Stimulated activated CD8-positive, alpha-beta memory T cell treated with anti-CD3 and anti-CD28 coated beads, Interleukin-4, amount 100 ng/mL, for 4 hours (primary cell): ENCODE measurements at places on chromosomes 7 and 10.

GRCh38 chr10:34549953-34550352, 265.1 kb downstream of the PARD3 start:
- DNase-seq, result no peak

- DNase-seq, result no peak
Observed at GRCh38 chr7:30159163-30159562, 24.4 kb downstream of the MTURN start.

GRCh38 chr10:77603534-77603927, 34.1 kb downstream of the KCNMA1 start:
- no peak for DNase-seq

DNA sequence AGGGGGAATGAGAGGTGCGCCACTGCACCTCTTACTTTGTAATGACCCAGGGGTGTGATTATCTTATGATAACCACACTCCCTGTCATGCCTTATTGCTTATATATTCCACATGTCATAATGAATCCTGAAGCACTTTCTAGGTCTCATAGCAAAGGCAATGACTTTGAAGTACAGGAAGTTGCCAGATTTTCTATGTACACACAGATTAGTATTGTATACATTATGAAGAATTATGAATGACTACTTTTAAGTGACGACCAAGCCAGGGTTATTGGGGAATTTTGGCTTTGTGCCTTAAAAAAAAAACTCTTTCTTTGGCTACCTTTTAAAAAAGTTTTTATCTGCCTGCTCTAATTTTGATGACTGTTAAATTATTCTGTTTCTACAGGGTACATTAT, 269.6 kb downstream of the MDFIC start:
- no peak for DNase-seq

GRCh38 chr7:112580717-112581435, 100.1 kb downstream of the LSMEM1 start:
- DNase-seq, result no peak

DNA sequence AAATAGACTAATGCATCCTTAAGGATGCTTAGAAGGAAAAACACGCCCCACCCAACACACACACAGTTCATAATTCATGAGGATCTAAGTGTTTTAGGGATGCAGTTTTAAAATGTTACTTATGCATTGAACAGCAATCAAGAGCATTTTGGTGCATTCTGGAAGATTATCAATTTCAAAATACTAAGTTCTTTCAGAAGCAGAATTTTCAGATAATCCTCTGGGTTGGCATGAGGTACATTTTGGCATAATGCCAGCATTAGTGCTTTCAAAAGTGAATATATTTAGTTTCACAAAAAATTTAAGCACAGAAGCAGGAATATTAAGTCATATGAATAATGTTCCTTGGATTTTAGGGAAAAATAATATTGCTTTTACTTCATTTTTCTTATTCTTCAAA, 937.1 kb downstream of the REEP3 start:
- no peak for DNase-seq

- DNase-seq, result no peak
Observed at GRCh38 chr10:52020702-52021101, 293.4 kb upstream of the DKK1 start.

DNA sequence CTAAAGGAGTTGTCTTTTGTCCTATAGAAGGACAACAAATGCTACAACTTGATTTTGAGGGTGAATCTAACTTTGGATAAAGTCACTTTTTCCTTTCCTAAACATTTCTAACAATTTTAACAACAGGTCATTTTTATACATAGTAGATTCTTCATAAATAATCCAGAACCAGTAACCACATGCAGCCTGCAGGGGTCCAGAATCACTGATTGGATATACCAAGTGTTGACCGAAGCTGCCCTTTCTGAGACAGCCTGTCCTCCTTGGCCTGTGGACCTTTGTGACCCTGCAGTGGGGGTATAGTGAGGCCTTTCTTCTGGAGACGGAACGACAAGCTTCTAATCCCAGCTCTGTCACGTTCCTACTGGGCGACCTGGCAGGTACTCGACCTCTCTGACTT, 34.8 kb upstream of the LAMB4 start:
- DNase-seq, result no peak

DNA sequence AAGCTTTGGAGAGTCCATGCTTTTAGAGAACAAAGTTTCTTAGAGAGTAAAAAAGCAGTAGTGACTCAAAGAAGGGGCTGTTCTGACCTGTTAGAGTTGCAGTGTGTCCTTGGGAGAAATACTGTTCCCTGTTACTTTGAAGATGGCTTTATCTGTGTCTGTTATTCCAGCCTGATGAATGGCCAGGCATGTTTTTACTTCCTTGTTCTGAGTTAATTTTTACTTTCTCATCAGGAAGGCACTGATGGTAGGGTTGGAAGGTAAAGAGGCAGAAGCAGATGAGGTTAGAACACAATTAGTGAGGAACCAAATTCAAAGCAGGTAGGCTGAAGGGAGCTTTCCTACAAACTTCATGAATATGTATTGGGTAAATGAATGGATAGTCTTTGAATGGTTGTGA, 138.5 kb upstream of the PRKCQ start:
- DNase-seq, result no peak

DNA sequence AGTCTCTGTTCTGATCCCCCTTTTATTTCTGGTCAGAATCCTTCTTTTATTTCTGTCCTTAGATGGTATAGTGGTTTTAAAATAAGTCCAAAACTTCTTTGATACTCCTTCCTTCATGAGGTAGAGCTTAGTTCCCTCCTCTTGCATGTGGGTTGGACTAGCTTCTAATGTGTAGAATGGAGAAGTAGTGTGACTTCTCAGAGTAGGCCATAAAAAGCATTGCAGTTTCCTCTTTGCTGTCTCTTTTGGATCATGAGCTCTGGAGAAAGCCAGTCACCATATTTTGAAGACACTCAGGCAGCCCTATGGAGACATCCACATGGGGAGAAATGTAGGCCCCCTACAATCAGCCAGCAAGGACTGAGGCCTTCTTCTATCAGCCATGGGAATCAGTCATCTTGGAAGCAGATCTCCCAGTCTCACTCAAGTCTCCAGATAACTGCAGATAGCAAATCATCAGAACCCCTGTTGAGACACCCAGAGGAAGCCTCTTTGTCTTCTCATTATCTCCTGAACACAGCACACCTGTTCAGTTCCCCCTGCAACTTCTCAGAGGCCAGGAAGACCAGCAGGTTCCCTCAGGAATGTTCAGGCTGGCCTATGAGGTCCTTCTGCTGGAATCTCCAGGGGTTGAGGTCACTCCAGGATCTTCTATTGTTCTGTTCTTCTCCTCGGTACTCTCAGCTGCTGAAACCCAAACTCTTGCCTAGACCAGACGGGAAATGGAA, 511.9 kb upstream of the ZMIZ1 start:
- DNase-seq, result no peak

- DNase-seq, result no peak
Observed at GRCh38 chr7:155770241-155770640, 42.0 kb downstream of the SHH start.

DNA sequence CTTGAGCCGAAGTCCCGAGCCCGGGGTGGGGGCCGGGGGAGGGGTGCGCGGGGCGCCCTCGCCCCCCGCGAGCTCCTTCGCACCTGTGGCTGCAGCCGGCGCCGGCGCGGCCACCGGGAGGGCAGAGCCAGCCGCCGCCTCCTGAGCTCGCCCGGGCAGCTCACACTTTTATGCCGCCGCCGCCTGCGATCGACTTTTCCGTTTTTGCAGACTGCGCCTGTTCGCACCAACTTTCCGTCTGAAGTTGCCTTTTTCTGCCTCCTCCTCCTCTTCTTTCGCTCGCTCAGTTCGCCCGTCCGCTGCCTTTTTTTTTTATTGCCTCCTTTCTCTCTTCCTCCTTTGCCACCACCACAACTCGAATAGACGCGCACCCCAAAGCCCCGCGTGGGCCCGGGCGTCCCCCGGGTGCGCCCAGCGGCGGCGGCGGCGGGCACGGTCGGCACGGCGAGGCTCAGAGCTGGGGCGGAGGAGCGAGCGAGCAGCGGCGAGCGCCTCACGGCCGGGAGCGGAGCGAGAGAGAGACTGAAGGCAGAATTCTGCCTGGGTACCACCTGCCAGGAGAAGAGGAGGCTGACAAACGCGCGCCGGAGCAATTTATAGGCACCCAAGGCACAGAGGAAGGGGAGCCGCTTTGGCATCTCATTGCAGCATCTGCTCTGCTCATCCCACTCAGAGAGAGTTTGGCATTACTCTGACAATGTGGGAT, at the start of gene C1QL3:
C1QL3 (minus strand) TSS at position 569 of the 706 bp plus-strand sequence. CDS start 814 bp downstream, outside the sequence.
- DNase-seq, result no peak

GRCh38 chr7:7122033-7122478, 60.3 kb upstream of the C1GALT1 start:
- DNase-seq, result no peak

- no peak for DNase-seq
Observed at GRCh38 chr7:101817471-101818286, at the start of gene CUX1. TSS of gene CUX1 (plus strand) at chr7:101817626. CDS start at chr7:101817640, 14 bp downstream.

DNA sequence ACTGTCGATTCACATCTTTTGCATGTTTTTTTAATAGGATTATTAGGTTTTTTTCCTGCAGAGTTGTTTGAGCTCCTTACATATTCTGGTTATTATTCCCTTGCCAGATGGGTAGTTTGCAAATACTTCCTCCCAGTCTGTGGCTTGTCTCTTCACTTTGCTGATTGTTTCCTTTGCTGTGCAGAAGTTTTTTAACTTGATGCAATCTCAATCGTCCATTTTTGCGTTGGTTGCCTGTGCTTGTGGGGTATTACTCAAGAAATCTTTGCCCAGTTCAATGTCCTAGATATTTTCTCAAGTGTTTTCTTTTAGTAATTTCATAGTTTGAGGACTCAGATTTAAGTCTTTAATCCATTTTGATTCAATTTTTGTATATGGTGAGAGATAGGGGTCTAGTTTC, 95.4 kb downstream of the TBXAS1 start:
- no peak for DNase-seq

- DNase-seq, result no peak
Observed at GRCh38 chr10:128610113-128610512, 483.9 kb upstream of the MKI67 start.

DNA sequence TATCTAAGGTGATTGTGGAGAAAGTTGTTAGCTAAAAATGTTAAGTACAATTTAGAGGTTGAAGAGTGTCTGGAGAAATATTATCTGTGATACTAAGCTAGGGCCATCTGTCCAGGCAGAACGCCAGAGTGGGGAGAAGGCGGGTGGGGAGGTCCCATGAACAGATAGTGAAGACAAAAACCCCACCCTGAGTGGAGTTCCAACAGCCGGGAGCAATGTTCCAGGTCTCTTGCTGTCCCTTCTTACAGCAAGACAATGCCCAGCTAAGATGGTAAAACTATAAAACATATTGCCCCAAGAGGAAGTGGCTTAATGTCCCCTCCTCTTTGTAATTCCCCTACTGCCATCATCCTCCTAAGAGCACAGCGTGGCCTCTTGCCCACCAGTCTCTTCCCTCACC, 10.4 kb upstream of the IL15RA start:
- no peak for DNase-seq

DNA sequence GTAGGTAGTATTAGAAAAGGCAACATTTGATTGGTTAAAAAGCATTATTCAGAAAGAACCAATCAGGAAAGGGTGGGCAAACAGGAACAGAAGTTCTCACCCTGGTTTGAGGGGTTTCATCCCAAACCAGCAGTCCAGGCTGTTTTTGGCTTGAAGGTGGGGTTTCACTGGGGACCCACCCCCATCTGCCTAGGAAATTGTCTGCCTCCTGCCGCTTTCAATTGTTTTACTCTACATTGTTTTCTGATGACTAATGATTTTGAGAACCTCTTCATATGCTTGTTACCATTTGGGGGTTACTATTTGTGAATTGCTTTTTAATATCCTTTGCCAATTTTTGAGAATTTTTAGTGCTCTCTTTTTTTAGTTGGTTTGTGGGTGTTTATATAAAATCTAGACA, 3.3 kb upstream of the PCBD1 start:
- no peak for DNase-seq

GRCh38 chr7:6482307-6482706, 34.6 kb upstream of the DAGLB start:
- DNase-seq, result no peak

DNA sequence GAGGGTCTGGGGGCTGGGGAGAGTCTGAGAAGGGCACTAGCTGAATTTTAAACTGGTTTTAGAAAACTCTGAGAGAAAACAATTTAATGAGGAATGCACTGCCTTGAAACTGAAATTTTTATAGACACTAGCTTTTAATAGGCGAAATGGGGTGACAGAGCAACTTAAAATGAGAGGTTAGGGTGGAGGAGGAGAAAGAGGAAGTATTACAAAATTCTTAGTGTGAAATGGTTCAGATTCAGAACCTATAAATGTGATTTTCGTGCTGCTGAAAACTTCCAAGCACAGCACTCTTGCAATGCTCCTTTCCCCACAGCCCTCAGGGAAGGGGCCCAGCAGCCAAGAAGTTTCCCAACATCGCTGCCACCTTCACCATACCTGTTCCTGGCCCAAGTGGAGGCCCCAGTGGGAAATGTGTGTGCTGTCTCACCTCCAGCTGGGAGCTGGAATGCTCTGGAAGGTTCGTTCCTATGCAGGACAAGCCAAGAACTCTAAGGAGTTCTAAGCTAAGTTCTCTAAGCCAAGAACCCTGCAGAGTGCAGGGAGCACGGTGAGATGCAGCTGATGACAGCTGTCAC, 60.0 kb downstream of the ATXN7L1 start:
- DNase-seq, result no peak

DNA sequence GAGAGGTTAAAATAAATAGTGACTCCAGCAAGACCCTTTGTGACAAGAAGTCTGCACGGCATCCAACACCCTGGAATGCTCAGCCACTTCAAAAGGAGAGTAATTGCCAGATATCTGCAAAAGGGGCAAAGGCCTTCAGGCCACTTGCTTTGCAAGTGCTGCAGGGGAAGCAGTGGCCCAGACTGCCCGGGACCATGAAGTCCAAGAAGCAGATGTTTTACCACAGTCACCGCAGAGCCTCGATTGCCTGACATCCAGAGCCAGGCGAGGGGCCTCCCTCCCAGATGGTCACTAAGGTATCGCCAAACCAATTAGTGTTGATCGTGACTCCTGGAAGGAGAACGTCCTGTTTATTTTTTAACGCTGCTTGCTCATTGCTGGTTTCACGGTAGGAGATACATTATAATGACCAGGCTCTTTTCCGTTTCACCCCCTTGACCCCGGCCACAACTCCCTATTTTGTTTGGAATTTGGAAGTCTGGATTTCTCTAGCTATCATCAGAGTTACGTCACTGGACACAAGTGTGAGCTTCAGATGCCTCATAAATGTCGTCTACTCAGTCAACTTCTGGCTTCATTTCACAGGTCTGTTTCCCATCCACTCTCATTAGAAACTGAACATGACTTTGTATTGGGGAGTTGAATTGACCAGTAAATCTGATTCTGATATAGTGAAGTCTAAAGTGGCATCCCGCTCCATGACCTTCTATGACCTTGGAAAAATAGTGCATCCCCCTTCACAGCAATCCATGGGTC, 276.2 kb downstream of the WDR11 start:
- DNase-seq, result no peak

- no peak for DNase-seq
Observed at GRCh38 chr7:27912751-27913150, 172.8 kb downstream of the TAX1BP1 start.
